ENCODE measurements at places on chromosomes 11 and 22.

DNA sequence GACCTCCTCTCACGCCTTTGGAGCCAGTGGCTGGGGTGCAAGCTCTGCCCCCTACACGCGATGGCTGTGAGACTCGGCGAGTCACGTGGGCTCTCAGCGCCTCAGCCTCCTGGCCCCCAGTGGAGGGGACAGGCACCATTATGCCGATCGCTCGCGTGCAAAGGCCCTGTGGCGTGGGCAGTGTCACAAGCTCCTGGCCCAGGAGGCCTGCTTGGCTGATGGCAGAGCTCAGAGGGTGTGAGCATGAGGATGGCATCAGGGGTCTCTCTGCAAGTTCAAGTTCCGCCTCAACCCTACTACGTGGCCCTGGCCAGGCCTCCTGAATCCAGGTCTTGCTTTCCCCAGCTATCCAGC is 90.8 kb upstream of the KCNQ1OT1 start:
- no peak for DNase-seq

- DNase-seq = no peak
Observed at GRCh38 chr22:24514241-24515026, 19.3 kb downstream of the UPB1 start.

GRCh38 chr11:30535818-30536217 is 50.3 kb downstream of the MPPED2 start:
- DNase-seq = peak; percentile 2

DNA sequence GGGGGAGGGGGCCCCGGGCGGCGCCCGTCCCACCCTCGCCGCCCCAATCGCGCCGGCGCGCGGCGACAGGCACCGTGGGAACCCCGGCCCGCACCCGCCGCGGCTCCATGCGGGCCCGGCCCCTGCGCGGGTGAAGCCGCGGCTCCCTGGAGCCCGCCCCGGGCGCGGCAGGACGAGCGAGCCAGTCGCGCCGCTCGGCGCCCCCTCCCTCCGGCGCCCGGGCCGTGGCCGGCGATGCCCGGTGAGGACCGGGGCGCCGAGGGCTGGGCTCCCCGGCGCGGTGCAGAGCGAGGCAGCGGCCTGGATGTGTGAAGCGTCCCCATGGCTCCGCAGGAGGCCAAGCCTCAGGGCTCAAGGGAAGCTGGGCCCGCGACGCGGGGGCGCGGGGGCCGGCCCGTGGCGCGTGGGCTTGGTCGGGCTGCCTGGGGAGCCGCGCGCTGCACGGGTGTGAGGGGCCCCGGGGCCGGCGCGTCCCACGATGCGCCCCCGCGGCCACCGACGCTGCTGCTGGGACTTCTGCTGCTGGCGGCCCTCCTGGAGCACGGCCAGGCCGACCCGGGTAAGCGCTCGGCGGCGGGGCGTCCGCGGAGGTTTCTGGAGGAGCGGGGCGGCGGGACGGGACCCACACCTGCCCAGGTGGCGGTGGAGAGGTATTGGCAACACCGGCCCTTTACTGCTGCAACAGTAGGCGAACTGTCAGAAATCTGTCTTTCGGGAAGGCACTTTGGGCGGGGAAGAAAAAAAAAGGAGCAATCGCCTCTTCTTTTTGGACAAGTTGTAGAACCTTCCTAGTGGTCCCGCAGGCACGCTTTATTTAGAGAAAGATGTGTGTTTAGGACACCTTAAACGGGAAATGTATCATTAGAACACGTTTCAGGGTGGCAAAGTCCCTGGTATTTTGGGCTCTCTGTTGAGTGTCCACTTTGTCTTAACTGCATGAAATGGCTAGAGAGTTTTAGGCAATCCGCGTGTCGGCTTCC is 119.4 kb downstream of the HIPK3 start:
- DNase-seq = peak; percentile 39

DNA sequence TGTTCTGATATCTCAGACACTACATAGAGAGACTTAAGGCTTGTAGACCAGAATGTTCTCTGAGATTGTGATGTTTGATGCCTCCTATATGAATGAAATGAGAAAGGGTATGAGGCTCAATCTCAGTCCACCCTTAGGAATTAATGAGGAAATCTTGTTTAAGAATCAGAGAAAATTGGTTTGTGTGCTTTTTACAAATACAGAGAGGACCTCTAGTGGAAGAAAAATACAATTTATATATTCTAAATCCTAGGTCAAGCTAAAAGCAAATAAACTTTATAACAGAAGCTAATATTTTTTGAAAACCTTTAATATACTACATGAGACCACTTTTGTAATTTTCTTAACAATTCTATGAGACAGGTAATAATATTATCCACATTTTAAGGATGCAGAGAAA is 5.0 kb upstream of the OR52H1 start:
- DNase-seq = peak; percentile 16
